ENCODE measurements at places on chromosomes 4 and X.
A peak's percentile ranks its signal among the peaks of the same experiment; 100 is the strongest.

DNA sequence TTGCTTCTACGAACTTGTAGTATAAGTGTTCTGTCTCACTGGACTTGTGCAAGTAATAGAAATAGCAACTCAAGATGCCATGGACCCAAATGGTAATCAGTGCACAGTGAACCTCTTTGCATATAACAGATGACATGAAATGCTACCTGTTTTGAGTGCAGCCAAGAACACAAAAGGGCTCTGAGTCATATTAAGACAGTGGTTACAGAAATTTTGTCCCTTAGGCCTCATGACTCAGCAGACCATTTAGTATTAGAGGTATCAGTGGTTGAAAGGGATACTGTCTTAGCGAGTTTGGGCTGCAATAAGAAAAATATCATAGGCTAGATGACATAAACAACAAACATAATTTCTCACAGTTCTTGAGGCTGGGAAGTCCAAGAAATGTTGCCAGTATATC, 502.9 kb upstream of the PCDH10 start:
- DNase-seq = no peak

DNA sequence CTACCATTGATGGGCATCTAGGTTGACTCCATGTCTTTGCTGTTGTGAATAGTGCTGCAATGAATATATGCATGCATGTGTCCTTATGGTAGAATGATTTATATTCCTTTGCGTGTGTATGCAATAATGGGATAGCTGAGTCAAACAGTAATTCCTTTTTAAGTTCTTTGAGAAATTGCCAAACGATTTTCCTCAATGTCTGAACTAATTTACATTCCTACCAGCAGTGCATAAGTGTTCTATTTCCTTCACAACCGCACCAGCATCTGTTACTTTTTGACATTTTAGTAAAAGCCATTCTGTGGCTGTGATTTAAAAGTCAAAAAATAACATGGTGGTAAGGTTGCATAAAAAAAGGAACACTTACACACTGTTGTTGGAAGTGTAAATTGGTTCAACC, 103.1 kb upstream of the FAM47B start:
- DNase-seq = no peak

DNA sequence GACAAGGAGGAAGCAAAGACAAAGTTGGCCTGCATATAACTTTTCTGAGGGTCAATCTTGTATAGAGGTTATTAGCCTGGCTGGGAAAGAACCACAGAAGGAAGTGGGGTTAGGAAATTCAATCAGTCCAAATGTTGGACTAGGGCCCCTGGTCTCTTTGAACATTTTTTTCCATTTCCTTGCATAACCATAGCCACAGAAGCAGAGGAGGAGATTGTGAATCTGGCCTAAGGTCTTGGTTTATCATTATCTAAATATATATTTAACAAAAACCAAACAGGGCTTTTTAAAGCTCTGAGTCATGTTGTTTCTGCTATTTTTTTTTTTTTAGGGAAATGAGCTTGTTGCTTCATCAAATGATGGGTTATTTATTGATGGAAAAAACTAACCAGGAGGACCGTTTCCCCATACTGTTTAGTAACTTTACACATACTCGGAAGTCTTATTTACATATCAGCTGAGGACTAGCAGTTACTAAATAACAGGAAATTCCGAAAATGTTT, 97.7 kb upstream of the ACSL4 start:
- DNase-seq = no peak

GRCh38 chrX:70354716-70355115, 64.8 kb downstream of the KIF4A start:
- no peak for DNase-seq

GRCh38 chrX:107775000-107775733, 420 bp downstream of the TSC22D3 start:
- DNase-seq = no peak

- no peak for DNase-seq
Observed at GRCh38 chr4:155785828-155786227, 27.0 kb downstream of the GUCY1B1 start.

DNA sequence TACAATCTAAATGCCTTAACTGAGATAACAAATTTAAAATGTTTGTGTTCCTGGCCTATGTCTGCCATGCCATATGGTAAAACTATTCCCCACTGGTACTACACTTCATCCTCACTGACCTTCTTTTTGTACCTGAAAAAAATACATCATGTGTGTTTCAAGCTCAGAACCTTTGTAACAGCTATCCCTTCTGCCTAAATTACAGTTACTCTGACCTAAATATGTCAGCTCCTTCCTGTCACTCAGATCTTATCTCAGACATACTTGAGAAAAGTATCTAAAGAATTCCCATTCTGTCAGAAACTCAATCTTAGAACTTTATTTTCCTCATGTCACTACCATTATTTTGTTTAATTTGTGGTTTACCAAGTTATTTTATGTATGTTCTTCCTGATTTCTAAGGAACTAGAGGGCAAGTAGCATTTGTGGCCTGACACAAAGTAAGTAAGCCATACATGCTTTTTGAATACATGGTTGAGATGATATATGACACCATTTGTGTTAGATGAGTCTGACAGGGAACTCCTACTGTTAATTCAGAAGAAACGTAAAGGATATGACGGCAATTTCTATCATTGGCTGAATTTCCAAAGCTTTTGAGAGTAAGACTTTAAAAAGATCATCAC, 456.5 kb upstream of the NDST3 start:
- DNase-seq = no peak

GRCh38 chrX:136259543-136259942, 8.3 kb upstream of the MAP7D3 start:
- DNase-seq = no peak

GRCh38 chr4:42280327-42281095, 116.8 kb upstream of the SHISA3 start:
- no peak for DNase-seq

- DNase-seq = peak; percentile 2
Observed at GRCh38 chrX:131987252-131987651, 35.9 kb upstream of the STK26 start.

GRCh38 chr4:165095291-165095690, 17.4 kb downstream of the TMEM192 start:
- no peak for DNase-seq

GRCh38 chr4:65645185-65645584, 25.1 kb downstream of the EPHA5 start:
- no peak for DNase-seq

- no peak for DNase-seq
Observed at GRCh38 chr4:159395693-159396092, 292.8 kb downstream of the RAPGEF2 start.

DNA sequence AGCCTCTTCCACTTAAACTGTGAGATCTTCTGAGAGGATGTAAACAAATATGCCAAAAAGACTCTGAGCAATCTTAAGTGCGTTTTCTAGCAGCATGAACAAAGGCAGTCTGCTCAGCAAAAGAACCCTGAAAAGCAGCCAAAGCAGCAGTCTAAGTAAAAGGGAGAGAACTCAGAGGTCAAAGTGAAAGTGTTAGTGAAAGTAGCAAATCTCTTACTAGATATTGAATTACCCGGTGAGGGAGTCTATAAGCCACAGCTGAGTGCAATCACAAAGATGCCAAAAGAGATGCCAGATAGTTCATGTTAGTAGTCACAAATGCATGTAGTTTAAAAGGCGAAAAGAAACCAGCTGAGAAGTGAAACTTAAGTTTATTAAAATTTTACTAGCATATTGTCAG, 7.9 kb upstream of the GNRHR start:
- no peak for DNase-seq

DNA sequence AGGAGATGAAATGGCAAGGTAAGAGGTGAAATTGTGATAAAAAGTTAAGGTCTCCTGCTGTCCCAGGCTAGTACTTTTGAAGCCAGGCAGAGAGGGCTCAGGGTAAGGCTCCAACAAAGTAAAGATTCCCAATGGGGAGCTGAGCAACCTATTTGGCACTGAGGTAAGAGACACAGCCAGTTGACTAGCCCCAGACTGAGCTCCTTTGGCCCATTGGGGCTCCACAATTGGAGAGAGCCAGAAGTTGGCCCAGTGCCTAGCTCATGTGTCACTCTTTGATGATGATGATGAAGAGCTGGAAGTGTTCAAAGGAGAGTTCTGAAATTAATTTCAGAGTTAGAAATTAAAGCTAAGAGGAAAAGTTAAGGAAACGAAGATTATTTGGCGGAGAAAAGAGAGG, 94.6 kb downstream of the RLIM start:
- no peak for DNase-seq

- DNase-seq = peak; percentile 4
Observed at GRCh38 chr4:145299380-145300076, 119.1 kb upstream of the OTUD4 start.

DNA sequence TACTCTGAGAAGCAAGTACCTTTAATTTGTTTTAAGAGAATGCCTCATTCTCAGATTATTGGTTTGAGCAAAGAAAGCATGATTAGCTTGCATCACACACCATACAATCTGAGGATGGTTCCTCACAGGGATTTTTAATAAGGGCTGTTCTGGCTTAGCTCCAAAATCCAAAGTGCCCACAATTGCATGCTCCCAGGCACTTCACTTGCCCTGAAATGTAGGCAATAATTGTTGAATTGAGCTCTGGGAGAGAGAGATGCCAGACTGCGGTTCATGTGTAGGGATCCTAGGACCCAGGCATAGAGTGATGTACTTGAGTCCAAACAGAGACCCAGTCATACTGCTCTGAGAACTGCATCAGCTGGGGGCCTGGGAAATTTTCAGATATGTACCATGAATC, 358.4 kb upstream of the CXorf51B start:
- DNase-seq = no peak

GRCh38 chr4:174629265-174629664, 107.0 kb upstream of the HPGD start:
- DNase-seq = no peak

- no peak for DNase-seq
Observed at GRCh38 chr4:87498446-87498900, 30.7 kb downstream of the SPARCL1 start.

GRCh38 chrX:11792461-11793421, 34.7 kb downstream of the MSL3 start:
- no peak for DNase-seq

DNA sequence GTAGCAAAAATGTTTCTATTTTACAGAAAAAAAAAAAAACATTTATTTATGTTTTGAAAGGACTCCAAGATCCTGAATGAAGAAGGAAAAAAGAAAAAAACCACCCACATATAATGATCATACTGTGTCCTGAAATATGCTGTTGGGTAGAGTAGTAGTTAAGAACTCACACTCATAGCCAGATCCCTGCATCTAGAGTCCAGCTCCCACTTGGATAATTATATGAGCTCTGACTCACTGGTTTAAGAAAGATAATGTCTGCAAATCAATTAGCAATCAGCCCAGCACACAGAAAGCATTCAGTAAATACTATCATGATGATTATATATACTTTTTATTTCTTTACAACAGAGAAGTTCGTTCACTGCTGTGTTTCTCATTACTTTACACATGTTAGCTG, 46.7 kb upstream of the MXRA5 start:
- no peak for DNase-seq

- no peak for DNase-seq
Observed at GRCh38 chr4:33058998-33059397, 2338.8 kb downstream of the PCDH7 start.

DNA sequence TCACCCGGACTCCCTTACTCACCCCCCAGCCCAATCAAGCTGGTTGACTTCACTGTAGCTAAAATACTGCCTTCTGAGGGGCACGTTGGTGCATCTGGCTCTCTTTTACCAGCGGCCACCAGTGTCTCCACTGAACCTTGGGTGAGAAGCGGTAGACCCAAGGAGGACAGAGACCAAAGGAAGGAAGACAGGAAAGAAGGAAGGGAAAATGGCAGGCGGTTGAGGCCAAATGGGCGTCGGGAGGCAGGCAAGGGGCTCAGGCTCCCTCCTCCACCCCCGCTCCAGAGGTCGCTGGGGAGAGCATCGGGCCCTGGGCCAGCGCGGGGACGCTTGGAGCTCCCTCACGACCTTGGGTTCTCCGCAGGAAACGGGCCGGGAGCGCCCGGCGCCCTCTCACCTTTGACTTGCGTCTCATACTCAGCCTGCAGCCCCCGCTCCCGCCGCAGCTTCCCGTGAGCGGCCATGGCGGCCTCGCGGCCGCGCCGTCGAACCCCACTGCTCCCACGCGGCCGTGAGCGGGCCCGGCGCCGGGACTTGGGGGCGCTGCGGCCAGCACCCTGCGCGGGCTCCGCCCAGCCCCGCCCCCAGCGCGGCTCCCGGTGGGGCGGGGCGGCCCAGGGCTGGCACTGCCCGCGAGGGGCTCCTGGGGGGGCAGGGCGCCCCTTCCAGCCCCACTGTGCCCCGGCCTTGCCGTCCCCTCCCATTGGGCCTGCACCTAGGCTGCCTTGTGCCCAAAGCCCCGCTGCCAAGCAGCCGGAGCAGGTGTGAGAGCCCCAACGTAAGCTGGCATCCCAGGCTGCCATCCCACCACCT, at the start of gene ARHGAP4:
Gene ARHGAP4, minus strand, starts transcription at position 526 of the 813 bp plus-strand sequence. Its CDS starts 62 bp downstream, at position 464.
- no peak for DNase-seq

GRCh38 chr4:109998867-109999584, 86.3 kb downstream of the EGF start:
- DNase-seq = peak; percentile 51

DNA sequence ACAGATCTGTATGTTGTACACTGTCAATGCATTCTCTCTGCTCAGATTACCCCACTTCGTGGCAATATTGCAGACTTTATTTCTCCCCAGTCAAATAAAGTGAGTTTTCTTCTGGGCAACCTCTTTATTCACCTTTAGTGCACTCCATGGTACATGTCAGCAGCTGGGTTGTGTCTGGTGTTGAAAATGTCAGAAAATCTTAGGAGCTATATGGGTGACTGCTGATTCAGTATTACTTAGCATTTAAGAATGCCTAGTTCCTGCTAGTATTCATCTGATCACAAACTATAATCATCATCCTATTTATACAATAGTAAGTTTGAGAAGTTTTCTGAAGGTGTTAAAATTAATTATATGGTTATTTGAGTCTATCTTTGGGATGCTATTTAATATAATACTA, 112.5 kb downstream of the CFAP299 start:
- no peak for DNase-seq

DNA sequence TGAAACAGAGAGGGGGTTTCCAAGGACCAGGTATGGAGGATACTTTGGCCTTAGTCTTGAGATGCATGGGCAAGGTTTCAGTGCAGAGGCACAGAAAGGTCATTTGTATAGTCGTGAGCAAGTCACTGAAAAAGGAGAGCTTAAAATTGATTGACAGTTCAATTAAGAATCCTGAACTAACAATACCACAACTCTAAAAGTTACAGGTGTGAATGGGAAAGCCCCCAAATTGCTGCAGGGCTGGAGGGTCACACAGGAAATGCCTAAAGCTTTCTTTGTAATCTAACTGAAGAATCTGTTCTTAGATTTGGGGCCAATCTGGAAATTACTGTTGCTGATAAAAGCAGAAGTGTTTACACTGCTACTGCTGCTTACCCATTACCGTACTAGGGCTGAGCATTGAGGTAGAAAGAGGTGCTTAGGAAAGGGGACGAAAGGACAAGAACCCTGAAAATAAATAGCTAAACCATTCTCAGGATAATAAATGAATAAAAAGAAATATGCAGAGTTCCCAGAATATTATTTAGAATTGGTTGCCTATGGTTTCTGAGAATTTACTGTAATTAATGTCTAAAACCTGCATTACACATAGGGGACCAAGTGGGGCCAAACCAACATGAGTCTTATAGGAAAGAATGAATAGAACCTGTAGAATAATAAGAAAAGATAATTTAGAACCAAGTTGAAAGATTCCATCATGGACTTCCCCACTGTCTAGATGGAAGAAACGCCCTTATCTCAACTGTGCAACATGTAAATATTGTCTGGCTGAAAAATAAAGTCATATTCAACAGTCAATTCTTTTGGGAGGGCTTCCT, 91.9 kb upstream of the PPP1R2C start:
- DNase-seq = no peak

- DNase-seq = no peak
Observed at GRCh38 chr4:8282134-8282641, 12.6 kb downstream of the HTRA3 start.
